Forelimb muscle (tissue), 1 donor: ENCODE measurements at places on chromosomes 2 and 18.

DNA sequence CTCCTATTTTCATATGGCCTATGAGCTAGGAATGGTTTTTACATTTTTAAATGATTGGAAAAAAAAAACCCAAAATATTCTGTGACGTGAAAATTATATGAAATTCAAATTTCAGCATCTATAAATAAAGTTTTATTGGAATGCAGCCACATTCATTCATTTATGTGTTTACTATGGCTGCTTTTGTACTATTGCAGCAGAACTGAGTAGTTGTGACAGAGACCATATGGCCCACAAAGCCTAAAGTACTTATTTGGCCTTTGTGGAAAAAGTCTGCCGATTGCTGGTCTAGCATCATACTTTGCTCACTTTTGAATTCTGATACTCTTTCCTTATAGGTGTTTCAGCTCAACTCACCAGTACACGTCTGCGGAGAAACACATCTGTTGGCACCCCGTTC lies 39.0 kb downstream of the MYO3B start:
- DNase-seq: no peak

- no peak for DNase-seq
These were observed 270.7 kb downstream of the HRH4 start for GRCh38 chr18:24731158-24731557.

DNA sequence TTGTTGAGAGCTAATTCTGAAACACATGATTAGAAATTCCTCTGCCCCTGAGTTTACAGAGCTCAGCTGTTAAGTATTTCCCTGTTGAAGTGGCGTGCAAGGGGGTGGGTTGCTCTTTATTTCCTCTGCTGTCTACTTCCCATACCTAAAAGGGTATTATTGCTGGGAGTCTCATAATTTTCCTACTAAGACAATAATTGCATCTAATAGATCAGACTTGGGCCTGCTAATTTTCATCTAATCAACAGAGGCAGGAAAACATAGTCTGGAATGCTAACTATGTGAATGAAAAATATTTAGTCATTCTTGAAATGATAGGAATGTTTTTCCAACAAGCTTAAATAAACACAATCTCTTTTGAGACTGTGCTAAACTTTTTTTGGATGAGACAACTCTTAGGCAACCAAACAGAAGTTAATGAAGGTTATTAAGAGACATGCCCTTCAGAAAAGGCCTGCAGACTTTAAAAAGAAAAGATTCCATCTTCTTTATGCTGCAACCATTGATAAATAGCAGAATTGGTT lies 111.4 kb downstream of the FEZ2 start:
- DNase-seq: no peak

DNA sequence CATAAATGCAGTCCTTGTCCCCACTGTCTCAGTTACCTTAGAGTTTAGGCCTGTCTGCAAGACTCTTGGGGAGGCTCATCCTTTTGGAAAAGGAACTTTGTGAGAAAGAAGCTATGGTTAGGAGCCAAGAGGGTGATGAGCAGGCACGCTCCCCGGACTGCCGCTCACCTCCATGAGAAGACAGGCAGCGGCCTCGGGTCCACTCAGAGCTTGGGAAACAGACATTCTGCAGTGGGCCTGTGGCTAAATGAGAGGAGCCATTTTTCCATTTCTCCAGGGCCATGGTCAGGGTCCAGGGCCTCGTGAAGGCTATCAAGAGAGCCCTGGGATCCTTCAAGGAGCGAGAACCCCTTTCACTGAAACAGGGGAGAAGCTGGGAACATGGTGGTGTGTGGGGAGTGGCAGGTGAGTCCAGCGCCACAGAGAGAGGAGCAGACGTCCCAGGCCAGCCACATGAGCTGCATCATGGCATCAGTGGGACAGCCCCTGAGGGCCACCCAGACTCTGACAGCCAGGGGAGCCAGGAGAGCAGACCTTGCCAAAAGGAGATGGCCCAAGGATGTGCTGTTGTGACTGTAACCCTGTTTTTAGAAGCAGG lies 4.0 kb upstream of the TEX51 start:
- no peak for DNase-seq

DNA sequence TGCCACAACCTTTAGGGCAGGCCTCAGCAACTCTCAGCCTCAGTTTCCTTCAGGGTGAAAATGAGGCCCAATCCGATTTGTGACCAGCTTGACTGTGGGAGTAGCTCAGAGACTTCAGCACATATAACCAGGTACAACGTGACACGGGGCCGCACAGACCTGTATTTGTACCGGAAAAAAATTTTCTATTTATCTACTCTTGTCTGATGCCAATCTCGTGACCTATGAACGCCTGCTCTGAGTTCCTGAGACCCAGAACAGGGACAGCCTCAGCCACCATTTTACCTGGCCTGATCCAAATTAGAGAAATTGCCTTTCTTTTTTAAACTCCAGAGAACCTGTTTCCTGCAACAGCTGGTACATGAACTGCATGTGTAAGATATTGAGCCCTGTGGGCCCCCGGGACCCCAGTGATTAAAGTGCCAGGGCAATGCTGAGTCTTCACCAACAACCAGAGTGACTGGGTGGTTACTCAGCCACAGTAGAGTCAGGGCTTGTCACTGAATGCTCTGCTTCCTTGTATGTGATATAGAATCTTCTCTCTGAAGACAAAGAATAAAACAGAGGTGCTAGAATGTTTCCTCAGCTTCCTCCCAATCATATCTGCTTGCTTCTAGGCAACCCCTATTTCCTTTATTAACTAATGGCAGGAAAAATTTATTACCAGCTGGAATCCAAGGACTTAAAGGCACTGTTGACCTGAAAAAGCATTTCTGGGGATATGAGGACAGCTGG lies 47.8 kb upstream of the FZD7 start:
- DNase-seq: no peak

DNA sequence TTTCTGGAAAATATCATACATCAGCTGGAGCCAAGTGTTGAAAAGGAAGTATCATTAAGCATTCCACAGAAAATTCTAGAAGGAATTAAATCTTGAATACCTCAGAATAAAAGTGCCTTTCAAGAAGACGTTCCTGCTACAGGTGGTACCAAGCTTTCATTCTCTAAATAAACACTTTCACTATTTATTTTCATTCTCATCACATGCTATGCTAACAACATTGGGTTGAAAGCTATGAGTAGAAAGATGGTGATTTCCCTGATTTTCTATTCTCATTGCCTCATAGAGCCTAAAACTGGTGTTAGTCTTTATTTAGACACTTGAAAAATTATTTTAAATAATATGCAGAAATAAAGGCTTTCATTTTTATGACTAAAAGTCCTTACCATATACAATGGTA lies 324.7 kb downstream of the LRP1B start:
- no peak for DNase-seq

- DNase-seq: no peak
These were observed 330.0 kb upstream of the PKDCC start for GRCh38 chr2:41717839-41718238.

GRCh38 chr2:197198890-197199289 lies 111.7 kb downstream of the ANKRD44 start:
- no peak for DNase-seq

- no peak for DNase-seq
These were observed 206.0 kb downstream of the MGAT5 start for GRCh38 chr2:134459706-134460406.

- no peak for DNase-seq
These were observed 168.9 kb downstream of the CYRIA start for GRCh38 chr2:16496426-16497388.

- DNase-seq: no peak
These were observed 1.3 kb downstream of the SLC23A3 start for GRCh38 chr2:219168526-219168925.

DNA sequence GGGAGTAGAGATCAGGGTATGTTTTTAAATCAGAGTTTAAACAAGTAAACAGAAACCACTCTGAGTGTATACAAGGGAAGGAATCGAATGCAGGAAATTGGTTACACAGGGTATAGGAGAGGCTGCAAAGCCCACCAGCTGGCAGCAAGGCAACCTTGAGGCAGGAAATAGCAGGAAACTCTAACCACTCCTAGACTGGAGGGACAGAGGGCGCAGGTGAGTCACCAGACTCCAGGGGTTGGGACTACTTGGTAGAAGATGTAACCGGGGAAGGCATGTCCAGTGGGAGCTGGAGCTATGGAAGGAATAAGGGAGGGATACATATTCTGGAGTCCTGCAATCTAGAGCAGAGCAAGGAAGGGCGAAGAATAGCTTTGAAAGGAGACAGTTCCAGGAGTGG lies 152.3 kb downstream of the MEIS1 start:
- DNase-seq: no peak

DNA sequence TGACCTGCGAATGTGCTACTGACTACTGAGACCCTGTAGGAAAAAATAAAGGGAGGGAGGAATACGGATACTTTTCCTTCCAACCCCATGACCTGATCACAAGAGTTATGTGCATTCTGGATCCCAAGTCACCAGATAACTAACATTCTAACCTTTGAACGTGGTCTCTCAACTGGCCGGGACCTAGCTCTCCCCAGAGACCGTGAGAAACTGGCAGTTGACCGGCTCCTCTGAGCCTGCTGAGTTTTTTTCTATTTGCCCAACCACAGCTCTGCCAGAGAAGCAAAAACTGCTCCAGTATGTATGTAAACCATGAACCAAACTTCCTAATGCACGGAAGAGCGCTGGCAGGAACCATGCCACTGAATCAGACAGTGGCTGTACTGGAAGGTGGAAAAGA lies 47.5 kb upstream of the PTMA start:
- DNase-seq: no peak

- peak; percentile 8 for DNase-seq
These were observed 201.6 kb downstream of the ERBB4 start for GRCh38 chr2:212337036-212337435.

DNA sequence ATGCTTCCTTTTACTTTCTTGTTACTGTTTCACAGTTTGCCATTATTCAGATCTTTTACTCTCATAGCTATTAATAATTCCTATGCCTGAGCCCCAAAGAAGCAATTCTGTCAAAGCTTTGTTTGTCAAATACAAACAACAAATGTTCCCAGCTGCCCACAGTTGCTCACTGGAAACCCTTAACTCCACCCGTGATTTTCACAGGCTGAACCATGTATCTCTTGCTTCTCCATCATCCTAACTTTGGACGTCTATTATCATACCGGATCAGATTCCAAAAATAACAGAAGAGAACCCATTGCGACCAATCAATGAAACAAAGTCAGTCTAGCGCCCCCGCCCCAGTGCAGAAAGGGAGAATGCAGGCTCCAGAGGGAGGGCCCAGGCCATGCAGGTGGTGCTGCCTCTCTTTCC lies 24.2 kb downstream of the COLEC12 start:
- no peak for DNase-seq

DNA sequence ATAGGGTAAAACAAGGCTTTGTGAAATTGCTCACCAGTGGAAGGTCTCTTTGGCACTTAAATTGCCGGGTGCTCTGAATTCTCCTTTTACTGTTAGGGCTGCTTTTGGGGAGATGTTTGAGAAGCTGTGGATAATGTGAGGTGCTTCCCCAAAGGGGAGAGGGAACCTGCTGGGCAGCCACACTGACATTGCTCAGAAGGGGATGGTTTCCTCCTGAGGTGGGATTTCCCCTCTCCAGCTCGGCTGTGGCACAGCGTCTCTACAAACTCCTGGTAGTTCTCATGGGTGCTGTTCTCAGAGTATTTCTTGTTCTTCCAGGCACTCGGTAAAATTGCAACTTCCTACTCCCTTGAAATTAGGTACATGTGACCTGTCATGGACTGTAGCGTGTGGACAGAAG lies 124.2 kb downstream of the LPIN1 start:
- no peak for DNase-seq

- no peak for DNase-seq
These were observed 4.9 kb downstream of the ZAP70 start for GRCh38 chr2:97718051-97718882.

- DNase-seq: no peak
These were observed 92.2 kb downstream of the C1QL2 start for GRCh38 chr2:119066272-119066804.

DNA sequence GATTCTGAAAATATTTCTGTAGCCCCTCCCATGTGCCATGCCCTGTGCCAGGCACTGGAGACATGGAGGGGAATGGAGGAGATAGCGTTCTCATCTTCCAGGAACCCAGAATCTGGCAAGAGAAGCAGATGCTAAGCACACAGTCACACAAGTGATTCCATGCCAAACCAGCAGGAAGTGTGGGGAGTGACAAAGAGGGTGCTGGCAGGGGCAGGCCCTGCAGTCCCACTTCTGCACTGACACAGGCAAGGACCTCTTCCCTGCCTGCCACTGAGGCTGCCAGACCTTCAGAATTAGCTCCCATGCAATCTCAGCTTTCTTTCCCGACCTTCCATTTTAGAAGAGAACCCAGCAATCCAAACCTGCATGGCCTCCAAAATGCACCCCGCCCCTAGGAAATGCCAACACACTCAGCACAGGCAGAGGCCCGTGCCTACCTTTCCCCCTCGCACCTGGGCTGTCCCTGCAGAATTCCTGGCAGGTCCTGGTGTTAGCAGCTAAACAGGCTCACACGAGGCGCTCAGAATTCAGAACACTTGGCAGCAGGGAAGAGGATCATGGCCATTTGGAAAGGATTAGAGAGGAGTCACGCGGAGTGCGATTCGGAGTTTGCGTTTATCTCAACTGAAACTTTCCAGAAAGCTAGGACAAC lies 155.3 kb downstream of the MSH2 start:
- DNase-seq: peak; percentile 28

DNA sequence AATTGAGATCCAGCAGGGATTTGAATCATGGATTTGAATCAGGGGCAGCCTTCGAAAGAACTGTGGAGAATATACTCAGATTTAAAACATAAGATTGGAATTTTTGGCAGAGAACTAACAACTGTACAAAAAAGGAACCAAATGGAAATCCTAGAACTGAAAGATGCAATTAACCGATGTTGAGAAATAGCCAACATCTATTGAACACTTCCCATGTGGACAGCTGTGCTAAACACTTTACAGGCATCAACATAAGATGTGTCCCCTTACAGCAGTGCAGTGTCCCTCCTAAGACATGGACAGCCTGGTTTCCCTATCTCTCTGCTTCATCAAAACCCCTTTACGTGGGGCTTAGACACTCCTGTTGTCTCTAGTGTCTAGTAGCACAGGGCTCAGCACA lies 3.7 kb upstream of the IL1RN start:
- no peak for DNase-seq

- no peak for DNase-seq
These were observed 45.9 kb upstream of the ST6GAL2 start for GRCh38 chr2:106931717-106932335.

GRCh38 chr2:224466304-224466895 lies 64.5 kb upstream of the FAM124B start:
- no peak for DNase-seq

- DNase-seq: no peak
These were observed 606.9 kb upstream of the NRXN1 start for GRCh38 chr2:51638811-51639210.

DNA sequence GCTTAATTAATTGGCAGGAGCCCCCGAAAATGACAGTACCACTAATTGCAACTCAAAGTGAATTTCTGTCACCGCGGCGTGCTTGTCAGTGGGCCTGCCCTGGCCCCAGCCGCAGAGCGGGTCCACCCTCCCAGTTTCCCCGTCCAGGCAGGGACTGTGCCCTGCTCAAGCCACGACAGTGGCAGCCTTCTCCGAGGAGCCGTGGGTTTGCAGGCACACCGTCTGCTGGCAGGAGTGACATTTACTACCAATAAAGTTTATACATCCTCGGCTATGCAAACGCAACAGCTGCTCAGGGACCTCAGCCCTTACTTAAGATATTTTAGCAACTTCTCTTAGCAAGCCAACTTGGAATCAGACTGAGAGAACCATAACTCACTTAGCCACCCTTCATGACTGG lies 112.7 kb downstream of the GBX2 start:
- no peak for DNase-seq
